ENCODE measurements at places on chromosomes 1 and 21. TPM values are rescaled to one million over a fixed set of nuclear protein-coding genes. Genes with fewer than 3 reads are reported as not detected.

The DIRAS3 gene
- total RNA-seq, result 2.1 TPM

The RNU1-1 gene
- under 0.01 TPM for total RNA-seq

The RHOU gene
- 38.4 TPM for total RNA-seq

The ZNF648 gene
- total RNA-seq, result not detected

The MYBPH gene
- 0.75 TPM for total RNA-seq

The PADI2 gene
- 0.33 TPM for total RNA-seq

The BTBD8 gene
- total RNA-seq, result 14.8 TPM

The BEND5 gene
- total RNA-seq, result 5.3 TPM

The NBPF10 gene
- total RNA-seq, result 0.89 TPM

The CCDC28B gene
- 7.6 TPM for total RNA-seq

DNA sequence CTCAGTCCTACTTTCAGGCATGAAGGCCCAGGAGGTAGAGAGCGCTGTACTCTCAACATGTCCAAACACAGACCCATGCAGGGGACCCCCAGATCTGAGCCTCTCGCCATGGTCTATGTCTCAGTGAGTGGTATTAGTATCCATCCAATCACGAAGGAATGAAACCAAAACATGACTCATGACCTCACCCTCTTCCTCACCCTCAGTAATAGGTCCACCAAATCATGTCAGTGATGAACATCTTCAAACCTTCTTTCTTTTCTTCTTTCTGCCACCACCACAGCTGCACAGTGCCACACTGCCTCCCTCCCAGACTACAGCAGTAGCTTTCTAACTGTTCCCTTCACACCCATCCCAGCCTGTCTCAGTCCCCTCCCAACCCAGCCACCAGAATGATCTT is 16.8 kb downstream of the C1orf116 start:
- DNase-seq, result no peak
- H3K4me1 ChIP-seq, result no peaks in the 10 kb centered on the region
- H3K4me3 ChIP-seq, result no peak overlapping the region
- no peak overlapping the region for H3K27ac ChIP-seq

DNA sequence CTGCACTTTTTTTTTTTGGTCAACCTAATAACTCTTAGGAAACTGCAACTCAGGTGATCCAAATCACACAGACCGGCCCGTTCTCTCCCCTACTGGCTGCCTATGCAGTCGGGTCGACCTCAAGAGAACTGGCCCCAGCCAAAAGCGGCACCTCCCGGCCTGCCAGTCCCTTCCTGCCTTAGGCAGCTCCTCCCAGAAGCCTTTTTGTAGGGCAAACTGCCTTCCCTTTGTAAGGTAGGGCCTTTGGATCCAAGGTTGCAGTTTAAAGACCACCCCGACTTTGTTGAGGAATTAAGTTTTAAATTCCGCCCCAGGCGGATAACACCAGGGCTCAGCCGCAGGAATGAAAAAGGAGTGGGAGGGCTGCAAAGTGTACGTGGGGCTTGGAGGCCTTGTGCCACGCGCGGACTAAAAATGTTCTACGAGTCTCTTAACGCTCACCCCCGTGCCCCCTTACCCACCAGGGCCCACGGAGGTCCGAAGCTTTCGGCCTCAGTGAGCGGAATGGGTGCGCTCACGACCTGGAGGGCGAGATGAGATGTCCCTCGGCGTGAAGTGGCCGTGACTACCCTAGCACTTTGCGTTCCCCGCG is 642 bp upstream of the ST3GAL3 start:
- H3K36me3 ChIP-seq, result peaks cover 27% of the 10 kb centered on the region
- H3K4me3 ChIP-seq, result peak overlapping the region; percentile 91
- peaks cover 10% of the 10 kb centered on the region for H3K4me1 ChIP-seq

DNA sequence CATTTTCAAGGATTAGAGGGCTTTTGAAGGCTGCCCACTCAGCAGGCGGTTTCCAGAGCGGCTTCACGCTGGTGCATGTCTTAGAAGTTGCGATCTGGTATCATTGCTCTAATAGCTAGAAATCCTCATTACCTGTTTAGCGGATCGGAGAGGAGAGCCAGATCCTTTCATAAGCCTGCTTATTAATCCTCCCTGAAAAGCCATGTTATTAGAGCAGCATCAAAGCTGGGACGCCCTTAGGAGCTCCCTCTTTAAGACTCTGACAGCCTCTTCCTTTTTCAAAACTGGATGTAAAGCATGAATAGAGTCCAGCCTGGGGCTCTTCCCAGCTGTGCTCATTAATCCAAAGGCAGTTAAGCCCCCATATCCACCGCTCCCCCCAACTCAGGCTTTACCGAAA is 13.9 kb upstream of the CTSE start:
- no peaks in the 10 kb centered on the region for H3K36me3 ChIP-seq
- H3K4me1 ChIP-seq, result peaks cover 52% of the 10 kb centered on the region

- no peak overlapping the region for H3K27ac ChIP-seq
- H3K4me3 ChIP-seq, result no peak overlapping the region
- no peak for DNase-seq
- no peaks in the 10 kb centered on the region for H3K36me3 ChIP-seq
- no peaks in the 10 kb centered on the region for H3K27me3 ChIP-seq
Measured at GRCh38 chr1:24190983-24191461, 3.9 kb upstream of the IFNLR1 start.

GRCh38 chr1:181603735-181604410 is 120.6 kb downstream of the CACNA1E start:
- no peak overlapping the region for H3K27ac ChIP-seq
- H3K4me1 ChIP-seq, result peaks cover 11% of the 10 kb centered on the region
- no peaks in the 10 kb centered on the region for H3K36me3 ChIP-seq
- no peaks in the 10 kb centered on the region for H3K27me3 ChIP-seq
- no peak overlapping the region for H3K4me3 ChIP-seq

GRCh38 chr1:72433591-72433990 is 151.3 kb upstream of the NEGR1 start:
- no peaks in the 10 kb centered on the region for H3K4me1 ChIP-seq
- H3K4me3 ChIP-seq, result no peak overlapping the region
- H3K36me3 ChIP-seq, result no peaks in the 10 kb centered on the region
- H3K27ac ChIP-seq, result no peak overlapping the region

DNA sequence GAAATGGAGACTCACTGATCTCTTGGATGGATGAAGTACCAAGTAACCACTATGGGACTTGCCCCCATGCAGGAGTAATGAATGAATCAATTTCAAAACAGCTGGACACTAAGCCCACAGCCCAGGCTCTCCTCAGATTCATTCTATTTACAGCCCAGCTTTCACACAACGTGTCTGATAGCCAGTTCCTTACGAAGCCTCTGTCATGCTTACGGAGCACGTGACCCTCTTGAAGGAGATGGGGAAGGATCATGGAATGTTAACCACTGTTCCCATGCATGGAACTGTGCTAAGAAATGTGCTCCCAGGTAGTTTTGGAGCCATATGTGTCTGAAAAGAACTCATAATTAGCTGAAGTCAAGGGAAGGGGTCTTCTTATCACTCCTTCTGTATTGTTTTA is 124.1 kb downstream of the KIF26B start:
- H3K4me1 ChIP-seq, result no peaks in the 10 kb centered on the region
- H3K27ac ChIP-seq, result no peak overlapping the region
- H3K36me3 ChIP-seq, result no peaks in the 10 kb centered on the region
- no peaks in the 10 kb centered on the region for H3K27me3 ChIP-seq

DNA sequence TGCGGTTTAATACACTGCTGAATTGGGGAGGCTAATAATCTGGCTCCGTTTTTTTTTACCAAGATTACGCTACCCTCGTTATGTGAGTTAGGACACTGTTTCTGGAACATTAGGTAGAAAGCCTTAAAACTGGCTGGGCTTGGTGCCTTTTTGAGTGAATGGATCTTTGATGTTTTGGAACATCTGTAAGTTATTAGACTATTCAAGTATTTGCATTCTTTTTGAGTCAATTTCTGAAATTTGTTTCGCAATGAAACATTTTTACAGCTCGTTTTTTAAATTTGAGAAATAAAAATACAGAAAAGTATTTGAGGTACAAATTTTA is 106.9 kb downstream of the LTN1 start:
- no peak overlapping the region for H3K27ac ChIP-seq
- H3K4me3 ChIP-seq, result no peak overlapping the region
- no peak for DNase-seq
- peaks cover 3% of the 10 kb centered on the region for H3K4me1 ChIP-seq
- no peaks in the 10 kb centered on the region for H3K27me3 ChIP-seq
- peaks cover 11% of the 10 kb centered on the region for H3K36me3 ChIP-seq

DNA sequence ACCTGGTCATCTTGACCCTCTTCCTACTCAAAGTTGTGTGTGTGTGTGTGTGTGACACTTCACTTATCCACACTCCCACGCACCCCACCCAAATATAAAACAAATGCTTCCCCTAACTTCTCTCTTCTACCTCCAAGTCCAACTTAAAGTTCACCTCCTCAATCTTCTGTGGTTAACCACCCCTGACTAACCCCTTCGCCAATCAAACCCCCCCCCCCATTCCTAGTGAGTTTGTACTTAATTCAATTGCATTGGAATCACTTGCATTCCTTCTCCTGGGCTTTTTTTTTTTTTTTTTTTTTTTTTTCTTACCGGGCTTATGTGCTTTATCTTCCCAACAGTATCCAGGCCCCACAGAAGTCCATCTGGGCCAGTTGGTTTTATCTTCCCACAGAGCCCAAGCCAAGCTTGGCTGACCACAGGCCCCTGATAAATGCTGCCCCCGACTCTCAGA is 78.4 kb downstream of the CD58 start:
- no peaks in the 10 kb centered on the region for H3K27me3 ChIP-seq
- H3K4me3 ChIP-seq, result no peak overlapping the region
- no peak for DNase-seq
- H3K36me3 ChIP-seq, result no peaks in the 10 kb centered on the region

- no peaks in the 10 kb centered on the region for H3K27me3 ChIP-seq
- H3K4me3 ChIP-seq, result no peak overlapping the region
- no peaks in the 10 kb centered on the region for H3K36me3 ChIP-seq
- no peak for DNase-seq
- no peaks in the 10 kb centered on the region for H3K4me1 ChIP-seq
- no peak overlapping the region for H3K27ac ChIP-seq
Measured at GRCh38 chr1:119219711-119220110, 79.3 kb upstream of the WARS2 start.

GRCh38 chr1:24191860-24192259 is 4.8 kb upstream of the IFNLR1 start:
- no peak for DNase-seq
- H3K27me3 ChIP-seq, result no peaks in the 10 kb centered on the region
- no peak overlapping the region for H3K27ac ChIP-seq
- H3K4me1 ChIP-seq, result peaks cover 5% of the 10 kb centered on the region
- no peaks in the 10 kb centered on the region for H3K36me3 ChIP-seq

- H3K27me3 ChIP-seq, result no peaks in the 10 kb centered on the region
- H3K4me3 ChIP-seq, result no peak overlapping the region
- H3K4me1 ChIP-seq, result no peaks in the 10 kb centered on the region
Measured at GRCh38 chr21:24994717-24995116, 612.6 kb downstream of the MRPL39 start.

DNA sequence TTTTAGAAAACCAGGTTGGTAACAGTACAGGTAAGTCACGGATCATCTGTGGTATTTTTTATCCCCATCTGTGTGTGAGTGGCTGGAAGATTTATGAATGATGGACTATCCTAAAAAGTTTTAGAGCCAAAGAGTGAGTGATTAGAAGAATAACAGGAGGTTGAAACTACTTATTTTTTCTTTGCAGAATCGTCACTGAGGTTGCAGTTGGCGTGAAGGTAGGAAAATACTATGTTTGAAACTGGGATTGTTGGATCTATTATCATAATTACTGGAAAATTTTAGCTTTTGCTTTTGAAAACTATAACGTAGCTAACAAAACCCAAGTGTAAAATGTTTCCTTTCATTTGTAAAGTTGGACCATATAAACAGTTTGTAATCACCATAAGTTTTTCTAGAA is 1.8 kb downstream of the PTBP2 start:
- no peaks in the 10 kb centered on the region for H3K27me3 ChIP-seq
- H3K4me3 ChIP-seq, result peak overlapping the region; percentile 9
- H3K4me1 ChIP-seq, result peaks cover 10% of the 10 kb centered on the region
- no peak for DNase-seq

DNA sequence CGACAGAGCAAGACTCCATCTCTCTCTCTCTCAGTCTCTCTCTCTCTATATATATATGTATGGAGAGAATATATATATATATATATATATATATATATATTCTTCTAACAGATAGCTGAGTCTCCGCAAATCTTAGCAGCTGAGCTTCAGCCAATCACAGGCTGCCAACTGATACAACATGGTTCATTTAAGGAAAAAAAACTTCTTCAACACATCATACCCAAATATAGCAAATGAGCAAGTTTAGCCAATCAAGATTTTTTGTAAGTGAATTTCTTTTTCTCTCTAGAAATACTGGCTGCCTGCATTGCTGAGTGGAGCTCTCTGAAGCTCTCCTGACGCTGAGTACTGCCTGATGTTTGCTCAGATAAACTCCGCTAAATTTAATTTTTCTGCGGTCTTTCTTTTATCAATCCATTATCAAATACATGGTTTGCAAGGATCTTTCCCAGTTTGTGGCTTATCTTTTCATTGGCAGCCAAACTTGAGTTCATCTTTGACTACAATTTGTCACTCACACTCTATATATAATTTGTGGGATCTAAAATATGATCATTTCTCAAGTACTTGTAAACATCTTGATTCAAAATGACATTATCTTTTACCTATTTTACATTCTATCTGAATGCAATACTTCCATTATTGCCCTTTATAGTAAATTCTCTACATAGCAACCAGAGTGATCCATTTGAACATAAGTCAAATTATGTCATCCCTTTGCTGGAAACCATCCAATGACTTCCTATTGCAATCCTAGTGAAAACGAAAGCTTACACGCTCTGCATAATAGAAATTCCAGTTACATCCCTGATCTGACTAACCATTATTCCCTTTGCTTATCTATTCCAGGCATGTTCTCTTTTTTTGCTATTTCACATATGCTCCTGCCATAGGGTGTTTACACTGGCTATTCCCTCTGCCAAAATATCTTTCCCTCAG is 2131.7 kb downstream of the MRPL39 start:
- no peak overlapping the region for H3K4me3 ChIP-seq
- H3K27ac ChIP-seq, result no peak overlapping the region
- DNase-seq, result no peak
- no peaks in the 10 kb centered on the region for H3K27me3 ChIP-seq
- H3K4me1 ChIP-seq, result no peaks in the 10 kb centered on the region
- H3K36me3 ChIP-seq, result no peaks in the 10 kb centered on the region

- H3K27me3 ChIP-seq, result no peaks in the 10 kb centered on the region
- H3K4me3 ChIP-seq, result no peak overlapping the region
- no peaks in the 10 kb centered on the region for H3K36me3 ChIP-seq
- no peak for DNase-seq
Measured at GRCh38 chr1:186792870-186793581, 35.7 kb upstream of the PLA2G4A start.
